SK-MEL-5 (cell line): ENCODE measurements at places on chromosomes 13 and 19. TPM values are rescaled to one million over a fixed set of nuclear protein-coding genes. Genes with fewer than 3 reads are reported as not detected.

Gene TNNT1
- total RNA-seq = 53.1 and 53.4 TPM in 2 replicates

Gene CEACAM3
- total RNA-seq = not detected in 2 replicates

Gene ICAM1
- 45.0 and 46.2 TPM in 2 replicates for total RNA-seq

Gene ZNF135
- 0.21 and 0.42 TPM in 2 replicates for total RNA-seq

Gene PBX4
- 0.34 and 0.96 TPM in 2 replicates for total RNA-seq

Gene METTL21C
- total RNA-seq = not detected in 2 replicates

Gene NLRP5
- total RNA-seq = not detected in 2 replicates

Gene LIM2
- not detected in 2 replicates for total RNA-seq

Gene SYNE4
- not detected in 2 replicates for total RNA-seq

Gene GJB6
- total RNA-seq = not detected in 2 replicates

Gene DKKL1
- total RNA-seq = 0.53 and 0.59 TPM in 2 replicates

Gene CGB5
- total RNA-seq = not detected in 2 replicates

Gene CLEC17A
- 0.26 TPM in 1 of 2 replicates, not detected in the other for total RNA-seq
